A549 treated with Hydrocortisone at 1 μM for 4 hours (cell line): ENCODE measurements at places on chromosomes 1 and 21. TPM values are rescaled to one million over a fixed set of nuclear protein-coding genes. Genes with fewer than 3 reads are reported as not detected.

SH2D1B gene
- 0.06 to 0.15 TPM (median 0.12 TPM) in 5 replicates for total RNA-seq

TRABD2B gene
- total RNA-seq: 2.6 to 4.7 TPM (median 3.3 TPM) in 5 replicates

HES3 gene
- total RNA-seq: not detected in 5 replicates

MCM3AP gene
- 33.5 to 41.8 TPM (median 40.5 TPM) in 5 replicates for total RNA-seq

F3 gene
- total RNA-seq: 5.6 to 13.1 TPM (median 7.5 TPM) in 5 replicates
